GM12864 (cell line): ENCODE measurements at places on chromosomes 1 and 21.

GRCh38 chr21:34078915-34079314 is 5.5 kb downstream of the MRPS6 start:
- DNase-seq: no peak

- DNase-seq: no peak
Observed at GRCh38 chr1:210646258-210646616, 317.5 kb downstream of the HHAT start.

DNA sequence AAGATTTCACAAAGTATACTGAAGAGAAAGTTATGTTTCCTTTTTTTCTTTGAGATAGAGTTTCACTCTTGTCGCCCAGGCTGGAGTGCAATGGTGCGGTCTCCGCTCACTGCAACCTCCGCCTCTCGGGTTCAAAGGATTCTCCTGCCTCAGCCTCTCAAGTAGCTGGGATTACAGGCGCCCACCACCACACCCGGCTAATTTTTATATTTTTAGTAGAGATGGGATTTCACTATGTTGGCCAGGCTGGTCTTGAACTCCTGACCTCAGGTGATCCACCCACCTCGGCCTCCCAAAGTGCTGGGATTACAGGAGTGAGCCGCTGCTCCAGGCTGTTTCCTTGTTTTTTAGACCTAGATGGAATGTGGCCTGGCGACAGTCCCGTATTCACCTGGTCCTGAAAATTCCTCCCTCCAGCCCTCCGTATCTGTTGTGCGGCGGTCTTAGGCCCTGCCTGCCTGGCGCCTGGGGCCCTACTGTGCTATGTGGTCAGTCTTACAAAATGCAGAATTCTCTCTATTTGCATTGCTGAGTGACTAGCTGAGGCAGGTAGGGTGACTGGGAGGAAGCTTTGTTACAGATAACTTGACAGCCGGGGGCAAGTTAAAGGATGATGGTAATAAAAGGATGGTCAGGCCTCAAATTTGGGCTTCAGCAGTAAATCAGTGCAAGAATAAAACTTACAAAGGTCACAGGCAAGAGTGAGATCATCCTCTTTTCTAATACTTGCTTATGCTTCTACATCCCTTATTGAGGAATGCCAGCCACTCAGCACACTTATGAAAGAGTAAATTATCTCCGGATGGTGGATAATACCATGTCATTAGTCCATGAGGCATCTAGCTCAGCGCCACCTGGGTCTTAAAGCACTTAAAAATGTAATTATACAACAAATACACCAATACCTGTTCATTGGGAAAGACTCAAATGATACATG is 30.3 kb downstream of the PARK7 start:
- DNase-seq: no peak

- DNase-seq: no peak
Observed at GRCh38 chr21:38272215-38272614, 15.4 kb downstream of the KCNJ15 start.
